ENCODE measurements at places on chromosomes 2 and 18.

GRCh38 chr18:58781627-58782194, 83.0 kb upstream of the ZNF532 start:
- peak; percentile 89 for DNase-seq

DNA sequence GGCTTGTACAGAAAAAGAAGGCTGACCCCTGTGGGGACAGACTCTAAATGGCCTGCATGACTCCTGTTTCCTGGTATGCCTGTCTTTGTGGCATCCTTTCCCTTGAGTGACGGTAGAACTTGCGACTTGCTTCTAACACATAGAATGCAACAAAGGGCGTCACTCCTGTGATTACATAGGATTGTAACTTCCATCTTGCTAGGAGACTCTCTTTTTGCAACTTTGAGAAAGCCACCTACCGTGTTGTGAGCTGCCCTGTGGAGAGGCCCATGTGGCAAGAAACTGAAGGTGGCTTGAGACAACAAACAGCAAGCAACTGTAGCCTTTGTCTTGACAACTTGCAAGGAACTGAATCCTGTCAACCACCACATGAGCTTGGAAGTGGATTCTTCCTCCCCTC, 46.5 kb downstream of the THNSL2 start:
- DNase-seq = peak; percentile 40

DNA sequence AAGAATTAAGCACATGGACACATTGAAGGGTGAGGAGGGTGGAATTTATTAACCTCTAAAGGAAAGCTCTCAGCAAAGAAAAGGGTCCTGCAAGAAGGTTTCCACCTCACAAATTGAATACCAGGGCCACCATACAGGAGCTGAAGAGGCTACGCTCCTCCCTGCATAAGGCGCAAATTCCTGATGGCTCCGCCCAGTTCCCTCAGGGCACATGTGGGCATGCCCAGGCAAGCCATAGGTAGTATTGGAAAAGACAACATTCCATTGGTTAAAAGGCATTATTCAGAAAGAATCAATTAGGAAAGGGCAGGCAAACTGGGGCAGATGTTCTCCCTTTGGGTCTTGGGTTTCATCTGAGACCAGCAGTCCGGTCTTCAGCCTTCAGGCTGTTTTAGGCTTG, 161.2 kb downstream of the PTPRM start:
- DNase-seq = no peak

DNA sequence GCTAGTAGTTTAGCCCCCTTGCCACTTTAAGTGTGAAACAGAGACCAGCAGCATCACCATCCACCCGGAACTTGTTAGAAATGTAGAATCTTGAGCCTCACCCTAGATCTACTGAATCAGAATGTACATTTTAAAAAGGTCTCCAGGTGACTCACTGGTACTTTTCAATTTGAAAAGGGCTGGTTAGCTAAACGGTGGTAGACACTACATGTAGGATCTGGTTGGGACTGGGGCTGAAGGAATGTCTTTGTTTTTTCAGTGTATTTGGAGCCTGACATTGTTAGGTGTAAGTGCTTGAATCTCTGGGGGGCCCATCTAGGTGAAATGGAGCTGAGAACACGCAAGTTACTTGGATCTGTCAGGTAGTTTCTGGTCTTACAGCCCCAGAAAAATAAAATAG, 44.0 kb upstream of the XPO1 start:
- DNase-seq = peak; percentile 37

DNA sequence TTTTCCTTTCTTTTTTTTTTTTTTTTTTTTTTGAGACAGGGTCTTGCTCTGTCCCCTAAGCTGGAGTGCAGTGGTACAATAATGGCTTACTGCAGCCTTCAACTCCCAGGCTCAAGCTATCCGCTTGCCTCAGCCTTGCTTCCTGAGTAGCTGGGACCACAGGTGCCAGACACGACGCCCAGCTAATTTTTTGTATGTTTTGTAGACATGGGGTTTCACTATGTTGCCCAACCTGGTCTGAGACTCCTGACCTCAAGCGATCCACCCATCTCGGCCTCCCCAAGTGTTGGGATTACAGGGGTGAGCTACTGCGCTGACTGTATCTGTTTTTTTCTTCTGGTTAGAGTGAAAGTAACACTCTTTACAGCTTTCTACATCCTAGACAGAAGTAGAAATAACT, 240.3 kb upstream of the FBXO11 start:
- DNase-seq = no peak

GRCh38 chr2:177398290-177398683, 5.7 kb downstream of the AGPS start:
- DNase-seq = no peak

DNA sequence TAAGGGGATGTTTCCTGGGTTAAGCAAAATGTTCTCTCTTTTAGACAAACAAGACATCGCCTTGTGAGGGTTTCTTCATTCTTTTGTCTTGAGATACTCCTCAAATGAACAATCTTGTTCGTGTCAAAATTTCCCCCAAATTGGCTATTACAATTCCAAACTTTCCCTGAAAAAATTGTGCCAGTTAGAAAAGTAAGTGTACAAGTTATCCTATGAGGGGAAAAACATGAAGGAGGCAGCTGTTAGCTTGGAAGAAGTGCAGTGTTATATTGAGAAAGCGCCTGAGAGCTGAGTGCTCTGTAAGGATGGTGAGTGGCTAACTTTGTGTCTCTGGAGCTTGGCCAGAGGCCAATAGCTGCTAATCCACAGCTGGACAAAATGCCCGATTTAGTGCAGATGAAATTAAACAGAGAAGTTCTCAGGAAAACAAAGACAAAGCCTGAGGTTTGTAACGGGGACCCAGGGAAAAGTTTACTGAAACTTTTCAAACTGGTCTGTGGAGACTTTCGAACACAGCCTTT, 14.1 kb upstream of the PLEKHH2 start:
- DNase-seq = no peak

Data from neural progenitor cell (in vitro differentiated cells).